ENCODE measurements at places on chromosomes 13 and 19. TPM values are rescaled to one million over a fixed set of nuclear protein-coding genes. Genes with fewer than 3 reads are reported as not detected.
A peak's percentile ranks its signal among the peaks of the same experiment; 100 is the strongest.

Gene SERPINE3
- total RNA-seq = not detected

DNA sequence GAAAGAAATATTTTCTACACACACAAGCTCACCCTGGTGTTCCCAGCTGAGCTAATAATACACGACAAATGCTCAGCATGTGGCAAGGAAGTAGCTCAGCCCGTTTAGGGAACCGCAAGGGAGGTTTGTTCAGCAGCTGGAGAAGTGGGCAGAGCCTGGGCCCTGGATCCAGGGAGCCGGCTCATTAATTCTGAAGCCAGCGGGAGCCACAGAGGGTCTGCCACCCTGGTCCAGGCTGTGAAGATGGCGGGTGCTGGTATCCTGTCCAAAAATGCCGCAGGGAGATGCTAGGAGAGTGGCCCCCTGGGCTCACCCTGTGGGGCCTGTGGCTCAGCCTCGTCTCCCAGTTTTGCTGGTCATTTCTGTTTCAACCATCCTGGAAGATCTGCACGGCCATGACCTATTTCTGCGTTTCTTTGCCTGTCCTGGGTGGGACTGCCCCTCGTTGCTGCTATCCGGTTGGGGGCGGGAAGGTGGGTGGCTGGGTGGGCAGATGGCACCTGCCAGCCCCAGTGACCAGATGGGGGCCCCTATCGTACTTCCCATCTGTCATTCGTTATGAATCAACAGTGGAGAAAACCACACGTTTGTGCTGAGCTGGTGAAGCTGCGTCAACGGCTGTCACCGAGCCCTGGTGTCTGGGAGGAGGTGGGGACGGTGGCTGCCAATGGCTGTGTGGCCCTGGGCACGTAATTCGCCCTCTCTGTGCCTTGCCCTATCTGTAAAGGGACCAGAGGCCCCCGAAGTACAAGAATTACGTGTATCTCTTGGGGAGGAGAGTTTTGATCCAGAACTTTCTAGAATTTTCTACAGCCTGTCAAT, 2.7 kb upstream of the GNA15 start:
- H3K4me1 ChIP-seq = peaks cover 9% of the 10 kb centered on the region
- H3K36me3 ChIP-seq = no peaks in the 10 kb centered on the region
- DNase-seq = peak; percentile 32
- no peaks in the 10 kb centered on the region for H3K27me3 ChIP-seq
- no peak overlapping the region for H3K4me3 ChIP-seq

DNA sequence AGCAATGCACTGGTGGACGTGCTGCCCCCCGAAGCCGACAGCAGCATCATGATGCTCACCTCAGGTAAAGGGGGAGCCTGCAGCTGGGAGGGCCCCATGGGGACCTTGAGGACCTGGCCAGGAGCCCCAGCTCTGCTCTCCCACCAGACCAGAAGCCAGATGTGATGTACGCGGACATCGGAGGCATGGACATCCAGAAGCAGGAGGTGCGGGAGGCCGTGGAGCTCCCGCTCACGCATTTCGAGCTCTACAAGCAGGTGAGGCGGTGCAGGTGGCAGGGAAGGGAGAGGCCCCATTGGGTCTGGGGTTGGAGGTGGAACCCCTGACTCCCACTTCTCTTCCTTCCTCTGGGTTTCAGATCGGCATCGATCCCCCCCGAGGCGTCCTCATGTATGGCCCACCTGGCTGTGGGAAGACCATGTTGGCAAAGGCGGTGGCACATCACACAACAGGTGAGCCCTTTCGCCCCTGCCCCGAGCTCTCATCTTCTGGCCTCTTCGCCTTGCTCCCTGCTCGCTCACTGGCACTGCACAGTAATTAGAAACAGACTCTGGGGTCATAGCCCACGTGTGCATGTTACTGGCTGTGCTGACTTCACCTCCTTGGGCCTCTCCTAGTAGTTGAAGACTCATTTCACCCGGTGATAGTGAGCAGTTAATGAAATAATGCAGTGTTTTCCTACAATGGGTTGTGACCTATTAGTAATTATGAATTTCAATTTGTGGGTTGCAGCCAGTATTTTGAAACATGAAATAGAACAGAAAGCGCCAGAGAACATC, 3.6 kb downstream of the PSMC4 start:
- H3K4me1 ChIP-seq = peaks cover 11% of the 10 kb centered on the region
- H3K27ac ChIP-seq = no peak overlapping the region
- DNase-seq = no peak
- H3K36me3 ChIP-seq = peaks cover 45% of the 10 kb centered on the region

DNA sequence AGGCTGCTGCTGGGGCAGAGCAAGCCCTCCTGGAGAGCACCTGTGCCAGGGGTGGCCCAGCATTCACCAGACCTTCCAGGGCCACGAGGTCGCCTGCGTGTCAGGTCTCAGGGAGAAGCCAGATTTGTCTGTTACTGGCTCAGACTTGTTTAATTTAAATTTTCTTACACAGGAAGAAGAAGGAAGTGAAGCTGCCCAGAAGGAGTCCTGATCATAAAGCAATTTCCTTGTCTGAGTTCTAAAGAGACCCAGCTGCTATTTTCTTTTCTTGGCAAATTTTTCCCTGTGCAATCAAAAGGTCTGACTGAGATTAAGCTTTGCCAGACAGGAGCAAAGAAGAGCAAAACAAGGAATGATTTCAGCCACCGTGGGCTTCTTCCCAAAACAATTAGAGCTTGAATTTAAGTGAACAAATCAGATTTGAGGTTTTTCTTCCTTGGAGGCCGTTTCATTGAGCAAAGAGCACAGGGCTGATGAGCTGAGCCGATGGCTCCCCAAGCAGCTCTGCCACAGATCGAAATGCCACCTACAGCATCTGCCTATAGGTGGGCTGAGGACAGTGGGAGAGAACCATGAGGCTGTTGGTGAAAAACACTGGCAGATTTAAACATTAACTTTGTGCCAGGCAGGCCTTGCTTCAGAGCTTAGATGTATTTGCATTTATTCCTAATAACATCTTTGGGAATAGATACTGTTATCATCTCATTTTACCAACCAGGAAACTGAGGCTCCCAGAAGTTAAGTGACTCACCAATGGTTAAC, 40.1 kb downstream of the HSPH1 start:
- no peak for DNase-seq
- H3K36me3 ChIP-seq = no peaks in the 10 kb centered on the region
- H3K27me3 ChIP-seq = peaks cover 44% of the 10 kb centered on the region

Gene SPC24
- 2.0 TPM for total RNA-seq

DNA sequence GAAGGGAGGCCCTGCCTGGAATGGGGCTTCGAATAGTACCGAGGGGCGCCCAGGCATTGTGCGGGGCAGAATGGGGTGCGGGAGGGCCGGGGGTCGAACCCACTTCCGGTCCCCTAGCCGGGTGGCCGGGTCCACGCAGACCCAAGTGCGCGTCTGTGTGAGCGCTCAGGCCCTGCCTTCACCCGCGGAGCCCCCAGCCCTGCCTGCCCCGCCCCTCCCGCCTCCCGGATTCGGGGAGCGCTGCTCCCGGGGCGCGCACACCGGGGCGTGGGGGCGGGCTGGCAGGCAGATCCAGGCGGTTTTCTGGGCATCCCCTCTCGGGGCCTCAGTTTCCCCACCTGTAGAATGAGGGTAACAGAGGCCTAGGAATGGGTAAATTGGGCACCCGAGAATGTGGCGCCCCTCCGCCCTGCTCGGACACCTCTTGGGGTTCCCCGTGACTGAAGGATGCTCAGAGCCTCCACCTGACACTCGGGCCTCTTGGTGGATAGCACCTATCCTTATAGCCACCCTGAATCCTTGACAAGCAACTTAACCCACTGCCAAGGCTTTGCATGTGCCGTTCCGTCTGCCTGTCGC, 682 bp downstream of the PIK3R2 start:
- no peaks in the 10 kb centered on the region for H3K27me3 ChIP-seq
- H3K4me3 ChIP-seq = peak overlapping the region; percentile 76
- DNase-seq = no peak
- H3K27ac ChIP-seq = peak overlapping the region; percentile 78
- peaks cover 23% of the 10 kb centered on the region for H3K4me1 ChIP-seq

Gene SKA3
- 2.4 TPM for total RNA-seq

Gene ADGRE3
- not detected for total RNA-seq

GRCh38 chr13:32409561-32410421, 18.1 kb downstream of the N4BP2L1 start:
- H3K27ac ChIP-seq = no peak overlapping the region
- H3K27me3 ChIP-seq = no peaks in the 10 kb centered on the region
- H3K4me1 ChIP-seq = peaks cover 14% of the 10 kb centered on the region
- DNase-seq = peak; percentile 66
- H3K36me3 ChIP-seq = no peaks in the 10 kb centered on the region

Gene TLE6
- total RNA-seq = 0.11 TPM

DNA sequence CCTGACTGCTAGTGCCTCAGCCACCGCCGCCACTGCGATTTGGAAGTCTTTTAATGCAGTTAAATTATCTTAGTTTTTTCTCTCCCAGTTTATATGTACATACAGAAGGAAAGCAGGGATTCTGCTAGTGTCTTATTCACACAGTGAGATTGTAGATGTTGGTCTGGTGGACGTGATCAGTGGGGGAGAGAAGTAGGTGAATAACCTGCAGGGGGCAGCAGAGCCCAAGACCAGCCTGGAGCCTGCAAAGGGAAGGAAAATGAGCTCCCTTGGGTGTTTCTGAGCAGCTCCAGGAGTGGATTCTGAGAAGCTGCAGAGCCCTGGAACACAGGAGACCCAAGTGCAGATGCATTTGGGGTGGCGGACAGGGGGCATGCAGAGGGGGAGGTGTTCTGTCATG, 26.3 kb downstream of the ZNF844 start:
- no peak overlapping the region for H3K27ac ChIP-seq
- H3K36me3 ChIP-seq = no peaks in the 10 kb centered on the region
- no peak overlapping the region for H3K4me3 ChIP-seq
- no peaks in the 10 kb centered on the region for H3K4me1 ChIP-seq

- H3K4me3 ChIP-seq = no peak overlapping the region
- no peaks in the 10 kb centered on the region for H3K27me3 ChIP-seq
- H3K36me3 ChIP-seq = no peaks in the 10 kb centered on the region
- no peak overlapping the region for H3K27ac ChIP-seq
- no peak for DNase-seq
Observed at GRCh38 chr13:45276913-45277312, 64.1 kb downstream of the TPT1 start.

GRCh38 chr19:3274942-3275582, 50.6 kb downstream of the CELF5 start:
- H3K4me1 ChIP-seq = peaks cover 3% of the 10 kb centered on the region
- no peak overlapping the region for H3K4me3 ChIP-seq
- peaks cover 27% of the 10 kb centered on the region for H3K27me3 ChIP-seq
- no peak overlapping the region for H3K27ac ChIP-seq
- no peaks in the 10 kb centered on the region for H3K36me3 ChIP-seq

DNA sequence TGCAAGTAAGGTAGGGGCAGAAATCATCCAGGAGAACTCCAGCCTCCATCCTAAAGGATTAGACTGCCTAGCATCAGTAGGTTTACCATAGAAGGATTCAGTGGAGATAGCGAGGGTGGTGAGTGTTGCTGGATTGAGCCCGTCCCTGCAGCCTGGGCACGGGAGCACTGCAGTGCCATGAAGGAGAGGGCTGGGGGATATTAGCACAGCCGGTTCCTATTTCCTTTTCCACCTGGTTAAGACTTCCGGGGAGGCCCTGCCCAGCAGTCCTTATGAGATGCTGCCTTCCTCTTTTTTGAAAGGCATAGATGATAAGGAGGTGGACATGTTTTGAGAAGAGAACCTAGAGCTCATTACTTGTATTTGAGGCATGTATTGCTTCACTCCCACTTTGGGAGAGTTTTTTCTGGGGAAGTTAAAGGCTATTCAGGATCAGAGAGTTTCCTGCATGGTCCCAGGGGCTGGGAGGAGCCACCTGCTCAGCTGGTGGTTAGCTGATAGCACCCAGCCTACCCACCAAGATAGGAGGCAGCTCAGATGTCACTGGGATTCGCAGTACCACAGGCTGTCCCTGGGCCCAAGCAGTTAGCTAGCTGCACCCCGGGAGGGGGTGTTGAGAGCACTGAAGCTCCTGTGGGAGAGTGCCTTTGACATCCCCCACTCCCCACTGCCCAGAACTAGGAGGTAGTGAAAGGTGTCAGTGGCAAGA, 17.2 kb downstream of the ACTN4 start:
- DNase-seq = no peak
- no peaks in the 10 kb centered on the region for H3K27me3 ChIP-seq
- H3K4me1 ChIP-seq = peaks cover 86% of the 10 kb centered on the region
- H3K36me3 ChIP-seq = peaks cover 3% of the 10 kb centered on the region

- H3K27me3 ChIP-seq = no peaks in the 10 kb centered on the region
- no peaks in the 10 kb centered on the region for H3K36me3 ChIP-seq
- H3K4me1 ChIP-seq = no peaks in the 10 kb centered on the region
- H3K4me3 ChIP-seq = no peak overlapping the region
- DNase-seq = no peak
Observed at GRCh38 chr13:43042410-43042921, 19.1 kb downstream of the DNAJC15 start.

DNA sequence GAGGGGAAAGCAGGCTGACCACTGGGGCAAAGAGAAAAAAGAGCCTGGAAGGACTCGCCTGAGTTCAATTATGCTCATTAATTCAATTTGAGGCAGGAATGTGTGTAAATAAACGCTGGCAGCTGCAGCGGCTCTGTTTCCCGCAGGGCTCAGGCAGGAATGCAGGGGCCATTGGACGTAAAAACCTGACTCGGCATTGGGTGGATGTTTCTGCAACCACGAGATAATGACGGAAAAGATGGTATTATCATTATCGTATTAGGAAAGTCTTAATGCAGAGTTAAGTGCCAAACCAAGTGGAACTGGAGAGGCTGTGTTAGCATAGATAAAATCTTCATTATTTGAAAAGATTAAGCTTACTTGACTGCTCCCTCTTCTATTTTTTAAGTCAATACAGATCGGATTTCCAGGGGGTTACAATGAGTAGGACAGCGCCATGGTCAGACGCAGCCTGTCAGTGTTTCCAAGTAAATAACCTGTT, 169.8 kb downstream of the SHISA2 start:
- H3K4me1 ChIP-seq = peaks cover 20% of the 10 kb centered on the region
- no peak overlapping the region for H3K27ac ChIP-seq
- peaks cover 3% of the 10 kb centered on the region for H3K27me3 ChIP-seq
- no peaks in the 10 kb centered on the region for H3K36me3 ChIP-seq

Gene ZIK1
- total RNA-seq = 8.7 TPM

Gene GPR183
- 4.9 TPM for total RNA-seq

- no peaks in the 10 kb centered on the region for H3K36me3 ChIP-seq
- peak; percentile 80 for DNase-seq
- H3K27me3 ChIP-seq = no peaks in the 10 kb centered on the region
- peaks cover 11% of the 10 kb centered on the region for H3K4me1 ChIP-seq
Observed at GRCh38 chr13:33348366-33348765, 62.8 kb upstream of the STARD13 start.

Gene TTC9B
- not detected for total RNA-seq

Gene SULT2A1
- not detected for total RNA-seq

DNA sequence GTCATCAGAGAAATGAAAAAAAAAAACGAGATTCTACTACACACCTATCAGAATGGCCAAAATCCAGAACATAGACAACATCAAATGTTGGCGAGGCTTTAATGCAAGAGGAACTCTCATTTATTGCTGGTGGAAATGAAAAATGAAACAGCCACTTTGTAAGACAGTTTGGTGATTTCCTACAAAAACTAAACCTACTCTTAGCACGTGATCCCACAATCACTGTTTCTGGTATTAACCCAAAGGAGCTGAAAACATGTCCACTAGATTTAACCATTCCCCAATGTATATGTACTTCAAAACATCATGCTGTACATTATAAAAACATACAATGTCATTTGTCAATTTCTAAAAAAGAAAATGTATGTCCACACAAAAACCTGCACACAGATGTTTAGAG, 13.0 kb downstream of the MYCBP2 start:
- H3K4me1 ChIP-seq = no peaks in the 10 kb centered on the region
- no peak for DNase-seq
- H3K36me3 ChIP-seq = no peaks in the 10 kb centered on the region
- H3K27ac ChIP-seq = no peak overlapping the region

GRCh38 chr13:21901336-21901735, 230.5 kb downstream of the FGF9 start:
- no peak overlapping the region for H3K4me3 ChIP-seq
- no peaks in the 10 kb centered on the region for H3K4me1 ChIP-seq
- H3K27me3 ChIP-seq = no peaks in the 10 kb centered on the region

Gene NLRP9
- not detected for total RNA-seq

Gene ARHGAP45
- 2.7 TPM for total RNA-seq
